Activated naive CD8-positive, alpha-beta T cell treated with anti-CD3 and anti-CD28 coated beads, Interleukin-2, amount 50 U/mL, for 24 hours (primary cell): ENCODE measurements at places on chromosomes 1 and 21.
A peak's percentile ranks its signal among the peaks of the same experiment; 100 is the strongest.

DNA sequence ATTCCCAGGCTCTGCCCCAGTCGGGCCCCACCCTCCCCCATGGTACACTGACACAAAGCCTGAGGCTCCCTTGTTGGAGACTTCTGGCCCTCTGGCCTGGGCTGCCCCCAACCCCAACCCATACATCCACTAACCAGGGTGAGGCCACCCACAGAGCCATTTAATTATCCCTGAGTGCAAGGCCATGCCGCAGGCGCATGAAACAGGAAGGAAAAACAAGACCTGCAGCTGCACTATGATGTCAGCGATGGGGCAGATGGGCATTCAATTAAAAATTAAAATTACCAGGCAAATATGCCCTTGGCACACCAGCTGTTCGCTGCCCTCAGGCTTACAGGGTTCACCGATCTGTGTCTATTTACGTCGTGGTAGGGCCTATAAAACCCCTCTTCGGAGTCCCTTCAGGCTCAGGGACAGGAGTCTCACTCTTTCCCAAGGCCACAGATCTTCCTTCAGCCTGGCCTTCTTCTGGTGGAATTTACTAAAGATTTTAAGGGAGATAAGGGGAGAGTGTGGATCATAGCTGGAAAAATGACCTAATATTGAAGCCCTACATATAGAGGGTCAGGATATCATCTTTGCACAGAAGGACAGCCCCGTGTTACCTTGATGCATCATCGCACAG, 29.6 kb upstream of the RGS16 start:
- H3K4me3 ChIP-seq, result no peak overlapping the region
- DNase-seq, result no peak
- H3K36me3 ChIP-seq, result no peaks in the 10 kb centered on the region

DNA sequence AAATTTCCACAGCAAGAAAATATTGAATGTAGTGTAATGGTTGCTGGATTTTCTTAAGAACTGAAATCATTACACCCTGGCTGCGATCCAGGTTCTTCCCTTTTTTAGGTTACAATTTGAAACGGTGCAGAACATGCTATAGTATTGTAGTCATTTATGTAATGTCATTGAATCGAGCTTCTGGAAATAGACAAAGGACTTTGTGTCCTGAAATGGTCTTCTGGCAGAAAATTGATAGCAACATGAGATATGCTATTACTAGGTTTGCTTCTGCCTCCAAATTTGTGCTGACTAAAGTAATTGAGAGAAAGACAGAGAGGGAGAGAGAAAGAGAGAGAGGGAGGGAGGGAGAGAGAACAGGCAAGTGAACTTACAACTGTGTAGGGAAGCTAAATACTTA, 146.2 kb upstream of the NFIA start:
- H3K27me3 ChIP-seq, result no peaks in the 10 kb centered on the region
- H3K4me3 ChIP-seq, result no peak overlapping the region
- H3K27ac ChIP-seq, result no peak overlapping the region
- no peaks in the 10 kb centered on the region for H3K36me3 ChIP-seq

DNA sequence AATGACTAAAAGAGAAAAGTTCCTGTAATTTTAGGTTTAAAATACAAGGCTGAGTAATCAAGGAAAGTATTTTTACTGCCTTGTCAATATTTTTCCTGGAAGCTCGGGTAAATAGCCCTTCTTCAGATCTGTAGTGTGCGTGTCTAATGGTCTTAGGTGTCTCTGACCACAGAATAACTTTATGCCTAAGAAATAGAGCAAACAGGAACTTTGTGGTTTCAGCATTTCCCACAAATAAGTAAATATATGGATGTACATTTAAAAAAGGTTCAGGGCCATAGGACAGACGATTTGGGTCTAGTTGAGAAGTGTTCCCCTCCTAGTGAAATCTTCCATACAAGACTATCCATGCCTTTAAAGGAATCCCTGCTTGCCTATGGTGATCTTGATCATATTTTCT, 107.0 kb downstream of the ZC3H11B start:
- H3K27me3 ChIP-seq, result peaks cover 2% of the 10 kb centered on the region
- no peaks in the 10 kb centered on the region for H3K4me1 ChIP-seq
- no peak for DNase-seq
- no peak overlapping the region for H3K4me3 ChIP-seq

DNA sequence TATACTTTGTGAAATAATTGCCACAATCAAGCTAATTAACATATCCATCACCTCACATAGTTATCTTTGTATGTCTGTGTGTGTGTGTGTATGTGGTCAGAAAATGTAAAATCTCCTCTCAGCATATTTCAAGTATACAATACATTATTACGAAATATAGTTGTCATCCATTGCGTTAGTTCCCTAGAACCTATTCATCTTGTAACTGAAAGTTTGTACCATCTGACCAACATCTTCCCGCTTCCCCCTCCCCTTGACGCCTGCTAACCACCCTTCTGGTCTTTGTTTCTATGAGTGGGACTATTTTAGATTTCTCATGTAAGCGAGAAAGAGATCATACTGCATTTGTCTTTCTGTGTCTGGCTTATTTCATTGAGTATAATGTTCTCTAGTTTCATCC, 455.3 kb downstream of the KCNT2 start:
- DNase-seq, result no peak
- no peak overlapping the region for H3K4me3 ChIP-seq
- H3K27me3 ChIP-seq, result no peaks in the 10 kb centered on the region
- no peak overlapping the region for H3K27ac ChIP-seq
- H3K36me3 ChIP-seq, result no peaks in the 10 kb centered on the region

GRCh38 chr1:201172326-201172725, 18.1 kb upstream of the TMEM9 start:
- no peak overlapping the region for H3K27ac ChIP-seq
- H3K27me3 ChIP-seq, result peaks cover 19% of the 10 kb centered on the region
- DNase-seq, result no peak
- peaks cover 20% of the 10 kb centered on the region for H3K4me1 ChIP-seq

DNA sequence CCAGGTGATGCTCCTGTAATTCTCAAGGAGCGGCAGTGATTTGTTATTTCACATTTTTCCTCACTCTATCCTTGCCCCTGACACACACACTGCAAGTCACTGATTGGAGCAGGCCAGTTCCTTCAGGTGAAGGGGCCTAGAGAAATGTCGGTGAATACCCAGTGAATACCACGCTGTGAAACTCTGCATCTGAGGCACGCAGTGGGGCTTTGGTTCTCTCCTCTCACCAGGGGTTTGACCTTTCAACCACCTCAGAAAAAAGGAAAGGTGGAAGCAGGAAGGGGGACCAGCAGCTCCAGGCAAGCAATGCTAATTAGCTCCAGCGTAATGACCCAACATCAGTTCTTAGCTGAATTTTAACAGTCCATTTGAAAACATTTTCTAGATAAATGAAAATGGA, 532 bp upstream of the FAM177B start:
- H3K27me3 ChIP-seq, result no peaks in the 10 kb centered on the region
- H3K4me3 ChIP-seq, result no peak overlapping the region
- no peak overlapping the region for H3K27ac ChIP-seq
- peaks cover 24% of the 10 kb centered on the region for H3K36me3 ChIP-seq
- peaks cover 18% of the 10 kb centered on the region for H3K4me1 ChIP-seq

DNA sequence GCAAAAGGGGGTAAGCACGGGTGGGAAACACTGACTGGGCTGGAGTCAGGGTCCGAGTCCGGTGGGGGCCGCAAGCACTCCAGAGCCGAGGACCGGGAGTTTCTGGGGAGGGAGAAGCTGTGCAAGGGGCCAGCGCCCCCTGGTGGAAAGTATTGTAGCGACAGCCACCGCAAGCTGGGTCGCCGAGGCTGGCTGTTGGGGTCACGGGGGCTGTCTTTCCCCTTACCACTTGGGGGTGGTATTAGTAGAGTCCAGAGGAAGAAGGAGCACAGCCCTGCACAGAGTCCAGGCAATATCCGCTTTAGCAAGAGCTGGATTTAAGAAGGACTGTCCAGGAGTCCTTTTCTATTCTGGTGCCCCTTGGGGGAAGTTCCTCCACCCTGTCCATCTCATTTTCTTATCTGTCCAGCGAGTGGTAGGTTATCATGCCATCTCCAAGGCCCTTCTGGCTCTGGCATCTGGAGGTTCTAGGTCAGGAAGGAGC, 17.9 kb upstream of the ETV3 start:
- H3K4me3 ChIP-seq, result no peak overlapping the region
- H3K36me3 ChIP-seq, result no peaks in the 10 kb centered on the region
- no peak overlapping the region for H3K27ac ChIP-seq
- peak; percentile 85 for DNase-seq
- H3K4me1 ChIP-seq, result peaks cover 30% of the 10 kb centered on the region

DNA sequence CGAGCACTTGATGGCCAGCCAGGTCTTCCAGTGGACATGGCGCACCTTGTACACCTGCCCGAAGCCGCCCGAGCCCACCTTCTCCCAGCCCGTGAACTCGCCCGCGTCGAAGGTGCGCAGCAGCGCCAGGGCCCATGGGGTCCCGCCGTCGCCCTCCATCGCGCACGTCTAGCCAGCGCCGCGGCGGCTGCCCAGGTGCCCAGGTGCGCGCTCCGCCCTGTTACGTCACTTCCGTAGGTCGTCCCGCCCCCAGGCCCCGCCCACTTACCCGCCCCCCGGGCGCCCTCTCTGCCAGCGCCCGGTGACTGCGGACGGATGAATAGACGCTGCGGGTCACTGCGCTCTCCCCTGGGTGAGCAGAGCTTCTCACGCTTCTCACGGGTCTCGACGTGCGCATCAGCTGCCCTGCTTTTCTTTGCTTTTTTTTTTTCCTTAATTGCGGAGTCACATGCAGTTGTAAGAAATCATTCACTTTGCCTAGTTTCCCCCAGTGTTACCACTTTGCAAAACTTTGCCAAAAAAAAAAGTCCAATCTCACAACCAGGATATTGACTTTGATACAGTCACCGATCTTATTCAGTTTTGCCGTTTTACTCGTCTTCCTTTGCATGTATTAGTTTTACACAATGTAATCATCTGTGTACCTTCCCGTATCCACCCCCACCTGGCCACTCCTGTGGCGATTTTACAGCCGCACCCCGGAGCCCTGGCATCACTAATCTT, at the start of gene RIPK4:
TSS of gene RIPK4 (minus strand) at position 170 of the 723 bp plus-strand sequence. CDS start at position 159, 11 bp downstream.
- H3K4me3 ChIP-seq, result peak within 1 kb of the TSS; percentile 79
- H3K27ac ChIP-seq, result peak within 1 kb of the TSS; percentile 70
- H3K36me3 ChIP-seq, result peaks cover 3% of the 10 kb centered on the region
- H3K27me3 ChIP-seq, result peaks cover 76% of the 10 kb centered on the region
- peak; percentile 70 for DNase-seq
- peaks cover 23% of the 10 kb centered on the region for H3K4me1 ChIP-seq

- no peak overlapping the region for H3K27ac ChIP-seq
- no peaks in the 10 kb centered on the region for H3K4me1 ChIP-seq
- DNase-seq, result no peak
- H3K4me3 ChIP-seq, result no peak overlapping the region
- no peaks in the 10 kb centered on the region for H3K27me3 ChIP-seq
- no peaks in the 10 kb centered on the region for H3K36me3 ChIP-seq
These were observed 69.8 kb downstream of the SPSB1 start for GRCh38 chr1:9362488-9362887.

GRCh38 chr21:42429856-42430255, 26.2 kb downstream of the UBASH3A start:
- no peak overlapping the region for H3K27ac ChIP-seq
- no peak for DNase-seq
- no peaks in the 10 kb centered on the region for H3K27me3 ChIP-seq
- no peak overlapping the region for H3K4me3 ChIP-seq
- H3K4me1 ChIP-seq, result peaks cover 54% of the 10 kb centered on the region
- peaks cover 70% of the 10 kb centered on the region for H3K36me3 ChIP-seq

GRCh38 chr1:248521856-248522255, 14.0 kb downstream of the OR2G6 start:
- H3K27ac ChIP-seq, result no peak overlapping the region
- no peaks in the 10 kb centered on the region for H3K27me3 ChIP-seq
- no peaks in the 10 kb centered on the region for H3K4me1 ChIP-seq

DNA sequence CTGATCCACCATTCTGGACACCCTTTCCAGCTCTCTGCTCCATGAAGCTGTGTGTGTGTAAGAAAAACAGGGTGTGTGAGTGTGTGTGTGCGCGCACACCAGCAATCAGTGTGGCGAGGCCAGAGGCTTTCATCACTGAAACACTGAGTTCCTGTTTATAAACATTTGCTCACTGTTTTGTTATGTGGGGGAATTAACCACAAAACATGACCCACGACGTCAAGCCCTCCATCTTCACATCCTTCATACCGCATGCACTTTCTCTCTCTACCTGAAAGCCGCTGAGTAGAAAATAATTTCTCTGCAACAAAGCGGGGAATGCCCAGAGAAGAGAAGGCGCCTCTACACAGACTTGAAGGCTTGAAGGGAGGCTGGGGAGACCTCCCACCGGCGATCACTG, 148.9 kb upstream of the IRF2BP2 start:
- H3K4me1 ChIP-seq, result peaks cover 50% of the 10 kb centered on the region
- no peak for DNase-seq
- H3K36me3 ChIP-seq, result no peaks in the 10 kb centered on the region
- peak overlapping the region; percentile 65 for H3K27ac ChIP-seq

DNA sequence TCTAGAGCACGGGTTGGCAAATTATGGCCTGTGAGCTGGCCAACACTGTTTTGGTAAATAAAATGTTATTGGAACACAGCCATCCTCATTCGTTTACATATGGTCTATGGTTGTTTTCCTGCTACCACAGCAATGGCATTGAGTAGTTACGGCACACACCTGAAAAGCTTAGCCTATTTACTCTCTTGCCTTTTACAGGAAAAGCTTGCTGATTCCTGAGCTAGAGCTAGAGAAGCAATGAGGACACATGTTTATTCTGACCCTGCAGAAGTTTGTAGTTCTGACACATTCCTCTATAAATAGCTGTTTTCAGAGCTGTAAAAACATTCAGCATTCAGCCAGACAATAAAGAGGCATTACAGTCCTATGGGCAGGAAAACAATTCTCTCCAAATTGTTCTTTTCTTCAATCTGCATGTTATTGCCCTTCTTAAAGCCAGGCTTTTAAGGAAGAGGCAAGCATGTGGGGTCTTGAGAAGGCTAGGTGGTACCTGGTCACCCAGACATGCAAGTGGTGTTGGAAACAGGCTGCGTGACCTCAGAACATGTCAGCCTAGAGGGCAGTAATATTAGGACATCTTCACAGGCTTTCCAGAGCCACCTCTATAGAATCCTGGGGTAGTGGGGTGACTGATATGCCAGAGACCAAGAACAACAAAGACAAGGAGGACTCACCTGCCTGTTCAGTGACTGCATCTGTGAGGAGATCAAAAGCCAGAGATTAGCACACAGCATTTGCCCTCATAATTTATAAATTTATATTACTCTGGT, 1.6 kb downstream of the FCRL2 start:
- H3K4me3 ChIP-seq, result no peak overlapping the region
- DNase-seq, result no peak
- peaks cover 2% of the 10 kb centered on the region for H3K27me3 ChIP-seq
- peaks cover 29% of the 10 kb centered on the region for H3K4me1 ChIP-seq

- H3K4me3 ChIP-seq, result peak overlapping the region; percentile 86
- no peaks in the 10 kb centered on the region for H3K27me3 ChIP-seq
- peak overlapping the region; percentile 62 for H3K27ac ChIP-seq
- DNase-seq, result peak; percentile 38
- H3K36me3 ChIP-seq, result peaks cover 8% of the 10 kb centered on the region
These were observed 816 bp downstream of the E2F2 start for GRCh38 chr1:23530087-23530746.

DNA sequence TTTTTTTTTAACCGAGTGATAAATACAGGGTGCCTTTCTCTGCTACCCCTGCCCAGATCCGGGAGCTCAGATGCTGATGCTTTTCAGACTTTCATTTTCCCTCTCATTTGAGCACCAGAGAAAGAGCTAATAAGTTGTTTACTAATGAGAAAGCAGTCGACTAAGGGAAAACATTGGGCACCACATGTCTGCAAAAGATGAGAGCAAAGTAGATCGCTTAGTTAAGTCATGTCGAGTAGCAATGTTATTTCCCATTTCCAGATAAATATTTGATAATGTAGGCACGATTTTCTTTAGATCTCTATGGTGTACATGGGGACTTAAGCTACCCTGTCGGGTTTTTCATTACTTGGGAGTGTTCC, 1.2 kb downstream of the PKN2 start:
- H3K4me1 ChIP-seq, result peaks cover 41% of the 10 kb centered on the region
- peak overlapping the region; percentile 89 for H3K4me3 ChIP-seq
- peaks cover 5% of the 10 kb centered on the region for H3K36me3 ChIP-seq
- no peaks in the 10 kb centered on the region for H3K27me3 ChIP-seq
